ENCODE measurements at places on chromosomes 2 and 18.

DNA sequence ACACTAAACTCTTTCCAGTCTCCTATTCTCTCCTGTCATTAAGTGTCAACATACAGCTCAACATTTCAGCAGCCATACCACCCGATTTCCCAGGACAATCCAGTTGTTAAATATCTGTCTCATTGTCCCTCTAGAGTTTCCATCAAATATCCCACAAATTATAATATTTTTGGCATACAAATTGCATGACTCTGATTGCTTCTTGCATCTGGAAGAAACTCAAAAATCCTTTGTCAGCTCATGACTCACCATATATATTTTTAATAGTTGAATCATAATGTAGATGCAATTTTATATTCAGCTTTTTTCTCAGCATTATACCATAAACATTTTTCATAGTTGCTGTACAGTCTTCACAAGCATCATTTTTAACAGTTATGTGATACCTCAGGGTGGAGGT, 7.2 kb downstream of the SLC30A3 start:
- DNase-seq: no peak

DNA sequence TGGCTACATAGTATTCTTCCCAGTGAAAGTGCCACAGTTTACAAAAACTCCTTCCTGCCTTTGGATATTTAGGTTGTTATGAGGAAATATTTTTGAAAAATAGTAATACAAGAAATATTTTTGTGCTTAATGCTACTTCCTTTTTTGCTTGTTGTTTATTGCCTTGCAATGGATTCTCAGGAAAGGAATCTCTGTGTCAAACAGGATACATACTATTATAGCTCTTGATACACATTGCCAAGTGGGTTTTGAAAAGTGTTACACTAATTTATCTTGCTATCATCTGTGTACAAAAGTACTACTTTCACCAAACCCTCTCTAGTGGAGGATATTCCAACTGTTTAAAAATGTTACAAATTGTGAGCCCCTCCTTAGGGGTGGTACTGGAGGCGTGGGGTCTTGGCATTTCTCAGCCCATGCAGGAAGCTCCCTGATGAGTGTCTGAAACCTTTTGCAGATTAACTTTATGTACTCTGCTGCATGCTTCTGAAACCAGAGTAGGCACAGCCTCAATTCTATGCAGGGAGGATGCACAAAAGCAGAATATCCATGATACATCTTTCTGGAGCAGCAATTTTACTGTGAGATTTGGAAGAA, 54.5 kb downstream of the EVA1A start:
- no peak for DNase-seq

DNA sequence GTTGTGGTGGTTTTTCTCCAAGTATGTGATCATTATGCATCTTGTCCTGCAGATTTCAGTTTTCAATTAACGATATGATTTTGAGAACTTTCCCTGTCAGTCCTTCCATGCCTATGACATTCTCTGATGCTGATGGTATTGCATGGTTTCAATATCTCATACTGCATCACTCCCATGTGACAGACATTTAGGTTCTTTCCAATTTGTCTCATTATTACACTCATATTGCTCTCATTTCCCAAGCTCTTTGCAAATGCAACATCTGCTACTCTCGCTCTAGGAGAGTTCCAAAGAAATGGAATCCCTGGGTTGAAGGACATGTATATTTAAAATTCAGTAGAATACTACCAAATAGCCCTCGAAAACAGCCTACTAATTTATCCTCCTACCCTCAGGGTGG, 125.5 kb downstream of the MARCHF4 start:
- DNase-seq: no peak

GRCh38 chr2:21466341-21466927, 342.7 kb downstream of the TDRD15 start:
- DNase-seq: no peak

DNA sequence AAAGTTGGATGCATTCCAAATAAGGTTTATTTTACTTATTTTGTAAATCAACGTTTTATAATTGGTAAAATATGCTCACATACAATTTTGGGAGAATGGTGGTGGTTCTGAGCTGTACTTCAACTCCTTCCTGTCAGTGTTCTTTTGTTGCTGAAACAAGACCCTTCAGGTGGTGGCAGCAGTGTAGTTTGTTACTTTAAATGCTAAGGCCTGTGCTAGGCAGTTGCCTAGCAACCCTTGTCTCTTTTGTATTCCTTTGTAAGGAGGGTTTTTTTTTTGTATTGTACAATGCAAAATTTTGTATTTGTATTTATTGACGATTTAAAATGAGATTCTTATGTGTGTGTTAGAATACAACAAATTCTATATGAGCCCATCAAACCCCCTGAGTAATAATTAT, 166.0 kb upstream of the FAM98A start:
- DNase-seq: no peak

GRCh38 chr2:241931976-241932898, 62.7 kb downstream of the RTP5 start:
- DNase-seq: no peak

GRCh38 chr2:189344043-189344442, 97.2 kb upstream of the WDR75 start:
- no peak for DNase-seq

DNA sequence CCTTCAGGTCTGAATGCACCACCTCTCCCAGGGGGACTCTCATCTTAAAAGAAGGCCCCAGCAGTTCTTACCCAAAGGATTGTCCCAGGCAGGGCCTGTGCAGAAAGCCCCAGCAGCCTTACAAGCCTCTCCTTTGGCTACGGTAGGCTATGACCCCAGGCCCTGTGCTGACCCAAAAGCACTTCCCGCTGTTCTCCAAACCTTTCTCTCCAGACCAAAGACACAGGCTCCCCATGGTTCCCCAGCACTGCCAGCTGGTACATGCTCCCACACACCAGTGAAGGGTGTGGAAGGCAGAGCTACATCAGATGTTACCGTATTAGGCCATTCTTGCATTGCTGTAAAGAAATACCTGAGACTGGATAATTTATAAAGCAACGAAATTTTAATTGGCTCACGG, 35.4 kb downstream of the LBH start:
- DNase-seq: no peak

DNA sequence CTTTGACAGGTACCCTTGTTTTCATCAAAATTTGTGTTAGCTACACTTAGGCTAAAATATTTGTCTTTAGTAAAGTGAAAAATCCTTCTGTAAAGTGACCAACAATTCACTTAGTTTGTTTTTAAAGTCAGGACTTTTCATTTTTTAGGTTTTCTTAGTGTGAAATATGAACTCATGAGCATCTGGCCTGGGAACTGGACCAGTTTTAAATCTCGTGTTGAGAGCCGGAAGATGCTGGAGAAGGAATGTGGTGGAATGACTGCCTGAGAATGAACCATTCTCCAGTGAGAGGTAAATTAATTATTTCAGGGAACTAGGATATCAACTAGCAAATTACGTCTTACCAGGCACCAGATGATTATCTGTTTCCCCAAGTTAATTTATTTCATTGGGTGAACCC, 305.7 kb downstream of the AGPS start:
- DNase-seq: no peak

- DNase-seq: no peak
Measured at GRCh38 chr2:105291981-105292380, 37.6 kb downstream of the TGFBRAP1 start.

DNA sequence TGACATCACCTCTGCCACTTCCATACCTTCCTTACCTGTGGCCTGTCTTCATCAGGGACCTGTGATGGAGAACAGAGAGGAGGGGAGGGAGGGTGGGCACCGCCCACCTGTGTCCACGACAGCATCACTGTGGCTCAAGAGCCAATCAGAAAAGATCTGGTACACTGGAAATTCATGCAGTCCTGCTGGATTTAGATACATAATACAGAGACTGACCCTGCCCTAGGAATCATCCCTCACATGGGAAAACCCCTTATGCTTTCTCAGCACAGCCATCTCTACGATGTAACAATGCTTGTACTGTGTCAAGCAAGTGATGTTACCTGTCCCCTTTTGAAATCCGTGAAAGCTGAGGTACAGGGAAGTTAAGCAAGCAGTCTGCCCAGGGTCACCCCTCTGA, 145.6 kb upstream of the EPAS1 start:
- no peak for DNase-seq

- no peak for DNase-seq
Measured at GRCh38 chr2:25976983-25977741, 5.1 kb downstream of the KIF3C start.

DNA sequence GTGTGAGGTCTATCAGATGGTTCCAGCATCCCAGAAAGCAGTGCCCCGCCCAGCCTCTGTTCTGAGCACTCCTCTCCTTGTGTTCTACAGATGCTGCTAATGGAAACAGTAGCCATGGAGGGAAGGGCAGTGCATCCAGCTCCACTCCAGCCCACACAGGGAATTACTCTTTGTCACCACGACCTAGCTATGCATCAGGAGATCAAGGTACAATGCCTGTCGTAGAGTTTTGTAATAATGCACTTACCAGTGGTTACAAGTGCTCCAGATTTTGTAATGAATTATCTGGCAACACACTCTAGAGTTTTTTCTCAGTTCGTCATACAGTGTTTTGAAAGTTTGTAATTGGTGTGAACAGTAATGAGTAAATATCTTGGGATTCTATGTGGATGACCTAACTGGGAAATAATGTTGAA, 161.1 kb downstream of the ESCO1 start:
- DNase-seq: no peak

GRCh38 chr2:143263066-143263625, 133.9 kb downstream of the ARHGAP15 start:
- no peak for DNase-seq

DNA sequence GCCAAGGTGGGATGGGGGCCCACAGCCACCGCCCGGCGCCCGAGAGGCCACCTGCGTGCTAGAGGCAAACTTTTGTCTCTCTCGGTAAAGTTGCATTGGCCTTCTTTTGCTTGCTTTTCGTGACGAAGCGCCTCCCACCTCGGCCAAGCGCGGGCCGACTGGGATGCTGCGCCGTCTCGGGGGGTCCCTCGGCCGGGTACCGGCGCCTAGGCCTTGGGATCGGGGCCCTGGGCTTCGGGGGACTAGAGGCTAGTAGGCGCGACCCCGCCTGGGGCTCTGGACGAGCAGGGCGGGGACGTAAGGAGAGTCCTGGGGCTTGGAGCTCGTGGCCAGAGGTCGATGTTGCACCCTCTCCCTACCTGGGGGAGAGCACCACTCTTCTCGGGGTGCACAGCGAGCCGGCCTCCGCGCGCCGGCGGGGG, 545 bp downstream of the GLI2 start:
- DNase-seq: no peak

DNA sequence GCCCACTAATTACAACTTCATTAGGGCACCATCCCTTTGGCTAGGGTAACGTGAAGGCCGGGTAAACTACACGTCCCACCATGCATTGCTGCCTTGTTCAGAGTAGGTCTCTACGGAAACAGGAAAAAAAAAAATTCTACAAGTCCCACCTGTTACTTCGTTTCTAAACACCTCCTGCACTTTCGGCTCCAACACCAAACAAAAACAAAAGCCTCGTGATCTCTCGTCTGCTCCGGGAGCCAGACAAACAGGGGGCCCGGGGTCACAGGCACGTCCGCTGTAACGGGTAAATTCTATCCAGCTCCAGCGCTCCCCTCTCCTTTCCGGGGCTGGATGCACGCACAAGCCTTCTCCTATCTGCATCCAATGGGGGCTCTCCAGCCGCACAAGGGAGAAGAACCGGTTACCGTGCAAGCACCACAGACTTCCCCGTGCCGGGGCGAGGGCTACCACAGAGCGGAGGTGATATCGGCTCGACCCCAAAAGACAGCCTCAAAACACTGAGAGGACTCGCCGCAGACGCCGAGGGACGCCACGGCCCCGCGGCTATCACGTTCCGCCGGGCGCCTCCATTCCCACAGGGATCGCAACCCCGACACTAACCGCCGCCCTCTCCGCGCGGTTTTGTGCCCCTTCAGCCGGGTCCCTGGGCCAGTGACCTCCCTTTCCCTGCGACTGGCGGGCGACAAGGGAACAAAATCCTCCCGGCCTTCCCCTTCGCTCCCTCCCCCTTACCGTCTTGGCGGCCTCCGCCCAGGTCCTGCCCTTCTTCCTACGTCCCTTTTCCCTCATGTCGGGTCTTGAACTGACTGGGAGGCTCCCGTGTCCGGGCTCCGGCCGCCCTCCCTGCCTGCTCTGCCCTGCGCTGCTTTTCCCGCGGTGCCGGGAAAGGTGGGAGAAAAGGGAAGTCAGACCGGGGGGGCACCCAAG, 591 bp downstream of the ASXL2 start:
- DNase-seq: peak; percentile 26

GRCh38 chr2:236366397-236366796, 102.2 kb upstream of the ASB18 start:
- peak; percentile 9 for DNase-seq

- no peak for DNase-seq
Measured at GRCh38 chr2:7023542-7023941, 106.3 kb downstream of the RNF144A start.

- DNase-seq: no peak
Measured at GRCh38 chr2:207333599-207334300, 168.0 kb upstream of the KLF7 start.

DNA sequence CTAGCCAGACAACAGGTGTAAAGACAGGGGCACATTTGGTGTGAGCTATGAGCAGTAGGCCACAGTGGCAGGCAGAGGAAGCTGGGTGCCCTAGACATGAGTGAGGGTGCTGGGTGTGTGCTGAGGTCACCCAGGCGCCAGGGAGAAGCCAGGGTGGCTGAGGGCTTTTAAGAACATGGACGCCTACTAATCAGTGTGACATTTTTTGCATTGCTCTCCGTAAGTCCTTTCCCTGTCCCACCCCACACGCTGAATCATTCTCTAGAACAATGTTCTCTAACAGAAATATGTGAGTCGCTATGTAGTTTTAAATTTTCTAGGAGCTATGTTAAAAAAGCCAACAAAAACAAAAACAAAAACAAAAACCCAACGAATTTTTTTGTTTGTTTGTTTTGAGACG, 204.5 kb upstream of the REV1 start:
- DNase-seq: no peak

DNA sequence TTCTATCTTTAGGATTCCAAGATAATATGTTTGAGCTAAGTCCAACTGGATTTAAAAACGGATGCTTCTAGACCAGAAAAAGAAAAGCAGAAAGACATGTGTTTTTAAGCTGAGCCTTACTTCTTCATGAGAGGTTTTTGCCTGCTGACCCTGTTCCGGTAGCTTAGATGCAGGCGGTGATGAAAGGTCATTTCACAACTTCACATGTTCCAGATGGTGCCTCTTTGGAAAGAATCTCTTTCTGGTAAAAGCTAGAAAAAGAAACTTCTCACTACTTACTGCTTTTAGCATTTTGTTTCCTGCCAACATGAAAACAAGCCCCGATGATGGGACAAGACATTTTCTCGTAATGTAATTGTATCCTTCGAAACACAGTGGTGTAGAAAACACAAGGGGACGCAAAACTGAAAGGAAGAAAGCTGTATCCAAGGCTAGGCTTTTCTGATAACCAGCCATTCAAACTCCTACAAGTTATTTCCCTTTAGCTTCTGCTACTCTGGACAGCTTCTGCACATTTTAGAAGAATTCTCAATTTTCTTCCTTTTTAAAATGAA, 407.3 kb upstream of the LYPD1 start:
- no peak for DNase-seq

- DNase-seq: no peak
Measured at GRCh38 chr2:47601568-47601967, 181.4 kb upstream of the MSH6 start.

GRCh38 chr2:78832481-78832880, 193.0 kb upstream of the REG3G start:
- no peak for DNase-seq
